Neural progenitor cell (in vitro differentiated cells): ENCODE measurements at places on chromosomes 11 and 22. TPM values are rescaled to one million over a fixed set of nuclear protein-coding genes. Genes with fewer than 3 reads are reported as not detected.

DNA sequence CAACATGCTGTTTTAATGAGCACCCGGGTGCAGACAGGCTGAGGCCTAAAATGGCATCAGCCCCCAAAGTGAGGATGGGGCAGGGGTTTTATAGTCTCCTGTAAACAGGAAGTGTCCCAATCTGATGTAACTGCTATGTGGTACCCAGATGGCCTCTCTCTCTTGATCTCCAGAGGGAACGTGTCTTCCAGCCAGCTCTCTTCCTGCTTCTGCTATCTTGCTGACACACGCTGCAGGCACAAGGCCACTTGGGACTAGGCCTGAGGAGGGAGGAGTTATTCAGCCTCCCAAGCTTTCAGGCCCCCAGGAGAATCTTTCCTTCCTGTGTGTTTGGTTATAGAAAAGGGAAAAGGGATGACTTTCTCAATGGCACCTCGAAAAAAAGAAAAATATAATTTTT, 11.4 kb upstream of the VSTM5 start:
- H3K27me3 ChIP-seq, result no peaks in the 10 kb centered on the region
- no peak for DNase-seq
- no peaks in the 10 kb centered on the region for H3K36me3 ChIP-seq
- H3K4me1 ChIP-seq, result no peaks in the 10 kb centered on the region

DNA sequence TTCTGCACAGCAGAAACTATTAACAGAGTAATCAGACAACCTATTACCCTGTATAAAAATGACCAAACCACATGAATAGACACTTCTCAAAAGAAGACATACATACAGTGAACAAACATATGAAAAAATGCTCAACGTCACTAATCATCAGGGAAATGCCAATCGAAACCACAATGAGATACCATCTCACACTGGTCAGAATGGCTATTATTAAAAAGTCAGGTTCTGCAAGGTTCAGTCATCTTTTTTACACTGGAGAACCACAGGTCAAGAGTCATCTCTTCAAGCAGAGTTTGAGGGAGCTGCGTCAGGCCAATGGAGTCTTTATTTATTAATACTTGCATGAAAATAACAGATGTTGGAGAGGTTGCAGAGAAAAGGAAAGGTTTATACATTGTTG, 40.4 kb downstream of the RCN1 start:
- H3K27me3 ChIP-seq, result no peaks in the 10 kb centered on the region
- H3K36me3 ChIP-seq, result no peaks in the 10 kb centered on the region
- no peak overlapping the region for H3K4me3 ChIP-seq

DNA sequence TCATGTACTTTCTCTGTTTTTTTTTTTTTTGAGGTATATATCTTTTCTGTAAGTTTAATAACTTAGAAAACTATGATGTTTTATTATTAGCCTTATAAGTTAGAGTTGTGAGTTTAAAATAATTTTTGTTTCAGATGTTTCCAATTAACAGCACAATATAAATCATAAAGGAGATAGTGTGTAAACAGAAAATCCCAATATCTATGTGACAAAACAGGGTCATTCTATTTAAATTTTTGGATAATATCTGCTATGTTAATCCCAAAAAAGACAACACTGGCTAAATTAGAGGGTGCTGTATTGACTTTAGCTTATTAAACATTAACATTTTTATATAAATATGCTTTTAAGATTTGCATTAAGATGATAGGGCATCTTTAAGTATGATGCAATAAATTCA, 318.1 kb upstream of the CTSC start:
- no peak for DNase-seq
- H3K4me1 ChIP-seq, result no peaks in the 10 kb centered on the region
- no peaks in the 10 kb centered on the region for H3K36me3 ChIP-seq
- no peak overlapping the region for H3K4me3 ChIP-seq

DRAP1 gene
- 51.0 and 74.8 TPM in 2 replicates for total RNA-seq

OR4D5 gene
- not detected in 2 replicates for total RNA-seq

FAT3 gene
- 20.9 and 22.0 TPM in 2 replicates for total RNA-seq

IGSF9B gene
- 1.3 and 5.4 TPM in 2 replicates for total RNA-seq
